ENCODE measurements at places on chromosomes 4 and X. TPM values are rescaled to one million over a fixed set of nuclear protein-coding genes. Genes with fewer than 3 reads are reported as not detected.

DNA sequence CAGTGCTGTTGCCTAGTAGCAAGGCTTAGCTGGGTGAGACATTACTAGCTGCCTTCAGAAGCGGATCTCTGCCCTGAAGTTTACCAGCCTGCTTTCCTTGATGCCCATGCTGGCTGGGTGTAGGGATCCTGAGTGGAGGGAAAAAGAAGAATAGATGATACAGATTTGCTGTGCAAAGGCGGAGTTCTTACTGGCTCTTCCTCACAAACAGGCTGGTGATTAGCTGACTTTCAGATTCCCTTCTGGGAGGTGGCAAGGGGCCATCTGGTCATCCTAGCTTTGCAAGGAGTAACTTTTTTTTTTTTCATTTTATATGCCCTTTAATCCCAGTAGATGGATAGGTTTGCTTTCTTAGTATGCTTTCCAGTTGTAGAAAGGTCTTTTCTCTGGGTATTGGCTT is 44.8 kb downstream of the SMARCA5 start:
- peak; percentile 4 for DNase-seq
- H3K4me3 ChIP-seq: no peak overlapping the region
- H3K36me3 ChIP-seq: peaks cover 4% of the 10 kb centered on the region
- H3K27me3 ChIP-seq: no peaks in the 10 kb centered on the region
- H3K27ac ChIP-seq: no peak overlapping the region

NLRP2B gene
- not detected for total RNA-seq

KDR gene
- 145 TPM for total RNA-seq

OSTC gene
- total RNA-seq: 209 TPM

COL4A5 gene
- total RNA-seq: 28.1 TPM

DNA sequence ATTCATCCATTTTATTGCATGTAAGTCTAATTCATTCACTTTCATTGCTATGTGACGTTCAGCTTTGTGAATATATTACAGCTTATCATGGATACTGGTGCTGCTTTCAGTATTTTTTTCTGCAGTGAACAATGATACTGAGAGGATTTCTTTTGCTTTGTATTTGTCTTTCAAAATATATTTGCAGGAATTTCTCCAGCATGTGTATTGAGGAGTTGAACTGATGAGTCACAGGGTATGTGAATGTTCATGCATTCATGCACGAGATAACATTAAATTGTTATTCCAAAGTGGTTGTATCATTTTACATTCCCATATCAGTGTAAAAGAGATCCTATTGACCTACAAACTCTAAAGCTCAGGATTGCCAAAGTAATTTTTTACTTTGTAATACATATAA is 283.8 kb upstream of the ARSJ start:
- H3K4me1 ChIP-seq: peaks cover 6% of the 10 kb centered on the region
- peak; percentile 39 for DNase-seq
- H3K4me3 ChIP-seq: no peak overlapping the region

DNA sequence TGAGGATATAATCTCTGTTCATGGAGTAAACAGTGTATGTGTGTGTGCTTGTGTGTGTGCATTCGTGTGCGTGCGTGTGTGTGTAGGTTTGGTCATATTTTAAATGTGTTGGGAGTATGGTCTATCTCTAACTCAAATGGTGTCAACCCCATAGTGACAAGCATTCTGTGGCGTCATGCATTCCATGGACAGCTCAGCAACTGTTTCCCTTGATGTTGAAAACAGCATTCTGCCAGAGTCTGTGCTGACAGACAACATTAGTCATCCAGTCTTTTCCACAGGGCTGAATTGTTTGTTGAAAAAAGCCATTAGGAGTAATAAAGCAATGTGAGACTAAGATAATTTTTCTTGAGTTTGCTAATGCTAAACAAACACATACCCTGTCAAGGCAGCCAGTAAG is 706.6 kb downstream of the PCDH19 start:
- no peak overlapping the region for H3K27ac ChIP-seq
- H3K36me3 ChIP-seq: no peaks in the 10 kb centered on the region
- no peaks in the 10 kb centered on the region for H3K27me3 ChIP-seq
- no peak for DNase-seq

TRIM60 gene
- total RNA-seq: not detected

GRCh38 chrX:44245733-44246132 is 97.7 kb downstream of the EFHC2 start:
- no peaks in the 10 kb centered on the region for H3K27me3 ChIP-seq
- H3K4me3 ChIP-seq: no peak overlapping the region
- DNase-seq: no peak
- no peak overlapping the region for H3K27ac ChIP-seq

- no peaks in the 10 kb centered on the region for H3K27me3 ChIP-seq
- no peak overlapping the region for H3K4me3 ChIP-seq
- H3K36me3 ChIP-seq: no peaks in the 10 kb centered on the region
- no peak overlapping the region for H3K27ac ChIP-seq
- no peak for DNase-seq
- no peaks in the 10 kb centered on the region for H3K4me1 ChIP-seq
Observed at GRCh38 chr4:28886934-28887333, 1833.2 kb upstream of the PCDH7 start.

DNA sequence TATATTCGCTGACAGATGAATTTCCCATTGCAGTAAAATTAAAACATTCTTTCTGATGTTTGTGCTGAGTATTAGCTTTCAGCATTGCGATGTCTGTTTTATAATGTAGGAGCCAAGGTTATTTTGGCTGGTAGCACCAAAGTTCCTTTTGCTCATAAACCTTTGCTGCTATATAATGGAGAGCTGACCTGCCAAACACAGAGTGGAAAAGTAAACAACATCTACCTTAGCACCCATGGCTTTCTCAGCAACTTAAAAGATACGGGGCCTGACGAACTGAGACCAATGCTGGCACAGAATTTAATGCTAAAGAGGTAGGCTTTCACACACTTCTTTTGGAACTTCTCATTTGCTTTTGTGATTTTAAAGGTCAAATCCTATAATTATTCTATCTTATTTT is 46.0 kb downstream of the WDR19 start:
- H3K27ac ChIP-seq: no peak overlapping the region
- H3K4me3 ChIP-seq: no peak overlapping the region
- no peaks in the 10 kb centered on the region for H3K27me3 ChIP-seq
- H3K36me3 ChIP-seq: no peaks in the 10 kb centered on the region

DNA sequence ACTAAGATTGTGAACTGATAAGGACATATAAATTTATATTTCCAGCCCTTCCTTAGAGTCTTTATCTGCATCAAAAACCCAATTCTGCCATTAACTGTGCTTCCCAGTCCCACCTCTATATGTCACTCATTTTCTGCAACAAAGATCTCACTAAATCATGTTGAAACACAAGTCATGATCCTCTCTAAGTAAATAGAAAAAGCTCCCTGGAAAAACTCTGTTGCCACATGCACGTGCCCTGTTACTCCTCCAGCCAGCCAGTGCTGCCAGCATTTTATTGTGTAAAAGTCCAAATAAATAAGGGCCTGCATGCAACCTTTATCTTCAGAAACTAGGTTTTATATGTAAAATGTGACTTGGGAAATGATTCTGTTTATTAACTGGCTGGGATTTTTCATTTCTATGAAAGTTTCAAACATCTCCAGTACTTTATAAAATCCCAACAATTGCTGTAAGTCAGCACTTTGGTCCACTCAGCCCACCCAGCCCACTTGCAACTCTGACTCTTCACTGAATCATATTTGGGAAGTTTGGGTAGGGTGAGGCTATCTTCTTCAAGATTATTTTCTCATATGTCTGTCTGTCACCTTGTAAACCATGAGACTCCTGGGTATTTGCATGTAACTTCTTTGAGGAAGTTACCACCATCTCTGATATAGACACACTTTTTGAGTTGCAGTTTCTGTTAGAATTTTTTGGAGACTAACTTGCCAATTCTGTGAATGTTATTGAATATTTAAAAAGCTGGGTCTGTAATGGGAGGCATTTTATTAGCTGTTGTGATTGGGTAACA is 40.0 kb upstream of the SMARCA5 start:
- H3K27ac ChIP-seq: no peak overlapping the region
- no peak overlapping the region for H3K4me3 ChIP-seq
- DNase-seq: no peak
- no peaks in the 10 kb centered on the region for H3K4me1 ChIP-seq

CENPU gene
- 37.9 TPM for total RNA-seq

DNA sequence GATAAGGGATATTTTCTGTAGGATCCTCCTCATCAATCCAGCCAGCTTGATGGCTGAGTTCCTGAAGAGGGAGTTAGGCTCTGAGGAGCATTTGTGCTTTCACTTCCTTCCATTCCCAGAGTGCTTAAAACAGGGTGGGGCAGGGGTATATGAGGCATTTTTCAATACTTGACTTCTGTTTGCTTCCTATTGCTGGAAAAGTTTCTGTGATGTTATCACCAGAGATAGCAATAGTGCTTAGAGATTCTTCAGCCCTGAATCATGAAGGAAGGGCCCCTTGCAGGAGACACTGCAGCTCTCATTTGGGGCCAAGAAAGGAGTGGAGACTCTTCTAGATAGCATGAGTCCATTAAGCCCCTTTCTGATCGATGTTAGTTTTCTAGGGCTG is 166.7 kb upstream of the RPS6KA3 start:
- no peaks in the 10 kb centered on the region for H3K4me1 ChIP-seq
- H3K27me3 ChIP-seq: no peaks in the 10 kb centered on the region
- no peak for DNase-seq
- no peaks in the 10 kb centered on the region for H3K36me3 ChIP-seq

SLC7A11 gene
- total RNA-seq: 79.3 TPM

FATE1 gene
- not detected for total RNA-seq

DNA sequence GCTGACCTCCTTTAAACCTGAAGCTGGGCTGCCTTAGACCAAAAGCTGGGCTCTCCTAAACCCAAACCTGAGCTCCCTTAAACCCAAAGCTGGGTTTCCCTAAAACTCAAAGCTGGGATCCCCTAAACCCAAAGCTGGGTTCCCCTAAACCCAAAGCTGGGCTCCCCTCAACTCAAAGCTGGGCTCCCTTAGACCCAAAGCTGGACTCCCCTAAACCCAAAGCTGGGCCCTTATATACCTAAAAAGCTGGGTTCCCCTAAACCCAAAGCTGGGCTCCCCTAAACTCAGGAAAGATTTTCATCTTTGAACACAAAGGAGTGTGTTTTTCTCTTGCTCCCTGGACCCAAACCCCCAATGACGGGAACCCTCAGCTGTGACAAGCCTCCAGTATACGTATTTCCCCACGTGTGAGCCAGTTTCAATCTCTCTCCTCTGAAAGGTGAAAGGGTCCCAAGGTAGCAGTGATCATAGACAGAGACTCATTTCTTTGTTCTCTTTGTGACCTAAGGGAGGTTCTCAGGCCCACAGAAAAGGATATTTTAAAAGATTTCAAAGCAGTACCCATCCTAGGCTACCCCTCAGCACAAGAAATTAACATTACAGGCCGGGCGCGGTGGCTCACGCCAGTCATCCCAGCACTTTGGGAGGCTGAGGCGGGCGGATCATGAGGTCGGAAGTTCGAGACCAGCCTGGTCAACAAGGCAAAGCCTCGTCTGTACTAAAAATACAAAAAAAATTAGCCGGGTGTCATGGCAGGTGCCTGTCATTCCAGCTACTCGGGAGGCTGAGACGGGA is 31.3 kb upstream of the ASMTL start:
- no peak overlapping the region for H3K4me3 ChIP-seq
- DNase-seq: no peak
- no peak overlapping the region for H3K27ac ChIP-seq
- peaks cover 6% of the 10 kb centered on the region for H3K4me1 ChIP-seq
- H3K27me3 ChIP-seq: no peaks in the 10 kb centered on the region

GRCh38 chr4:73468170-73468569 is 13.4 kb upstream of the AFM start:
- H3K4me3 ChIP-seq: no peak overlapping the region
- H3K36me3 ChIP-seq: no peaks in the 10 kb centered on the region
- no peaks in the 10 kb centered on the region for H3K4me1 ChIP-seq
- DNase-seq: no peak
- peaks cover 6% of the 10 kb centered on the region for H3K27me3 ChIP-seq

DNA sequence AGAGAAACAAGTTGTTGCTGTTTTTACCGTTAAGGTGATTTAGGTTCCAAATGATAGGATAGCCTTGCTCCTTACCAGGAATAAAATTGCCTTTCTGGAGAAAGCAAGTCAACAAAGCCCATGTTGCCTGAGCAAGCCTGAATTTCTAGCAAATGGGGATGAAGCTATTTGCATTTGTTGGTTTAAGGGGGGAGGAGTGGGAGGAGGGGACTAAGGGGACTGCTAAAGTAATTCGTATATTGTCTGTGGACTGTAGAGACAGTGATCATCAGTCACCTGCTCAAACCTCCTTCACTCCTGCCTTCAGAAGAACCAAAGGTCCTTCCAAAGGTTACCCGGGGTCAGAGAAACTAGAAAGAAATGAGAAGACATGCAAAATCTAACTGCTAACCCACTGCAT is 65.8 kb downstream of the SCML2 start:
- no peaks in the 10 kb centered on the region for H3K4me1 ChIP-seq
- no peak overlapping the region for H3K4me3 ChIP-seq
- no peak for DNase-seq
- H3K27me3 ChIP-seq: no peaks in the 10 kb centered on the region

All from endothelial cell of umbilical vein (primary cell).